Stimulated activated CD8-positive, alpha-beta memory T cell treated with anti-CD3 and anti-CD28 coated beads, Interleukin-12 subunit alpha, Interleukin-12 subunit beta, amount 100 ng/mL, for 1 hour (primary cell): ENCODE measurements at places on chromosomes 16 and 17.

GRCh38 chr16:71883168-71883848 lies 674 bp downstream of the ZNF821 start:
- peak; percentile 41 for DNase-seq

- peak; percentile 69 for DNase-seq
Measured at GRCh38 chr16:2715519-2715918, 4.5 kb downstream of the PRSS27 start.

DNA sequence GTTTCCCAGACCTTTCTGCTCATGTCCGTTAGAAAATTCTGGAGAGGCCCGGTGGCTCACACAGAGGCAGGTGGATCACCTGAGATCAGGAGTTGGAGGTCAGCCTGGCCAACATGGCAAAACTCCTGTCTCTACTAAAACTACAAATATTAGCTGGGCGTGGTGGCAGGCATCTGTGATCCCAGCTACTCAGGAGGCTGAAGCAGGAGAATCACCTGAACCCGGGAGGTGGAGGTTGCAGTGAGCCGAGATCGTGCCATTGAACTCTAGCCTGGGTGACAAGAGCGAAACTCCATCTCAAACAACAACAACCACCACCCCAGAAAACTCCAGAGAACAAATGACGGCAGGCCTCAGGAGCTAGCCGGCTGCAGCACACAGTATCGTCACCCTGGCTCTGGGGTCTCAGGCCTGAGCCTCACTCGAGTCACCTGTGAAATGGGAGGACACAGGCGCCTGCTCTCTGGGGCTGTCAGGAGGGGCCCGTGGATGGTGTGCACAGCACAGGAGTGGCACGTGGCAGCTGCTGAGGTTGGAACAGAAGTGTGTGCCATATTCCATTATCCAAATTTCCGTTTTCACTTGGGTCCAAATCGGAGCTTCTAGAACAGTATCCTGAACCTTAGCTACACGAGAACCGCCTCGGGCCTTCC lies 3.3 kb upstream of the SLC38A8 start:
- no peak for DNase-seq

DNA sequence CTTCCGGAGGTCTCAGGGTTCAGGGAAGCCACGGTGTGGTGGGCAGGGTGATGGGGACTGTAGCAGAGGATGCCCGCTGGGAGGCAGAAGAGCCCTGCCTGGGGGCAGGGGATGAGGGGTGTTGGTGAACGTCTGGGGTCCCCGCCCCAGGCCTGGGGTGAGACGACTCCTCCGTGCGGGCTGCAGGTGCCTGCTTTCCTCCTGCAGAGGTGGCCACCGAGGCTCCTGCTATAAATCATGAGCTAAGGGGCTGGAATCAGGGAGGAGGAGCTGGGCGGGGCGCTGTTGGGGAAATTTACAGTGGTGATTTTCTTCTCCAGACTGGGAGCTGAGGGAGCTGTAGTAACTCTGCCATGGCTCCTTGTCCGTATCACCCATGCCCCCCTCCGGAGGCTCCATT lies 167.0 kb downstream of the MRM1 start:
- no peak for DNase-seq
